ENCODE measurements at places on chromosomes 1 and 21. TPM values are rescaled to one million over a fixed set of nuclear protein-coding genes. Genes with fewer than 3 reads are reported as not detected.
A peak's percentile ranks its signal among the peaks of the same experiment; 100 is the strongest.

DNA sequence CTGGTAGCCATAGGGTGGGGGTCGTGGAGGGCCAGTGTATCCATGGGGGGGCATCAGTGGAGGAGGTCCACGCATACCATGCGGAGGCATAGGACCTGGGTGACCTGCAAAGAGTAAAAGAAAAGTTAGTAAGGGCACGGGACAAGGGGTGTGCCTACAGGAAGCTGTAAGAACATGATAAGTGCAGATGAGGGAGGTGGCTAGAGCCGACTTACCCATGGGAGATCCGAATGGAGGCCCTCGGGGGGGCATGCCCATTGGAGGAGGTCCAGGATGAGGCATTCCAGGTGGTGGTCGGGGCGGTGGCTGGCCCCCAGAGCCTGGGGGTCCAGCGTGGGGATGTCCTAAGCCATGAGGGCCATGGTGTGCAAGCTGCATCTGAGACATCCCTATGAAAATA, 4.0 kb downstream of the SF3B4 start:
- no peak for DNase-seq

- no peak for DNase-seq
Observed at GRCh38 chr1:54559771-54560231, 11.8 kb downstream of the ACOT11 start.

- no peak for DNase-seq
Observed at GRCh38 chr1:183390561-183390960, 27.6 kb downstream of the NMNAT2 start.

- DNase-seq: no peak
Observed at GRCh38 chr1:28428012-28428411, 58.5 kb downstream of the PHACTR4 start.

GRCh38 chr1:43802356-43802980, 95.1 kb downstream of the ST3GAL3 start:
- DNase-seq: no peak

GRCh38 chr21:46472246-46472645, 13.6 kb downstream of the DIP2A start:
- no peak for DNase-seq

DNA sequence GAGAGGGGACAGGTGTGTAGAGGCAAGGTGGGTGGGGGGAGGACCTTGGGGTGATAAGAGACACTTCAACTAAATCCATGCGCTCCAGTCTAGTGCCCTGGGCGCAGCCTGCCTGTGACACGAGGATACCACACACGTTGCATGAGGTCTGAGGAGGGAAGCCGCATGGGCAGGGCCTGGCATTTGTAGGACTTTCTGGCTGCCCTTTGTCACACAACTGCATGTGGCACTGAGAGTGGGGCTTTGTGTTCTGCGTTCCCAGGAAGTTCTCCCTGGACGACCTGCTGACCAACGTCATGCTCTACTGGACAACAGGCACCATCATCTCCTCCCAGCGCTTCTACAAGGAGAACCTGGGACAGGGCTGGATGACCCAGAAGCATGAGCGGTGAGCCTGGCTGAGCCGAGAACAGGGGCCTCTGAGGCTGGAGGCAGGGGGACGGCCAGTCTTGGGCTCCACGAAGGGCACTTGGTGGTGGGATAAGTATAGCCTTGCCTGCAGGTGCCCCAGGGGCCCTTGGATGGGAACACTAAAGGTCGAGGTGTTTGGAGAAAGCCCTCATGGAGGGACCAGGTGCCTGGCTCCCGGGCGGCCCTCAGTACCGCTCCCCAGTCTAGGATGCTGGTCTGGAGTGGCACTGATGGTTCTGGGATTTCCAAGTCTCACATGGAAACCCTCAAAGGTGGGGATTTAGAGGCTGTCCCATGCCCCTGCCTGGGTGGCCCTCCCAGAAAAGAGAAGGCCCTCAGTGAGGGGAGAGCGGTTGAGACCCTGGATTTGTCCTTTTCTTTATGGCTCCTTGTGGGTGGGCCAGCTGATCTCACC, 34.5 kb downstream of the EPHX1 start:
- no peak for DNase-seq

GRCh38 chr1:227952374-227953021, 4.8 kb upstream of the WNT9A start:
- DNase-seq: no peak

DNA sequence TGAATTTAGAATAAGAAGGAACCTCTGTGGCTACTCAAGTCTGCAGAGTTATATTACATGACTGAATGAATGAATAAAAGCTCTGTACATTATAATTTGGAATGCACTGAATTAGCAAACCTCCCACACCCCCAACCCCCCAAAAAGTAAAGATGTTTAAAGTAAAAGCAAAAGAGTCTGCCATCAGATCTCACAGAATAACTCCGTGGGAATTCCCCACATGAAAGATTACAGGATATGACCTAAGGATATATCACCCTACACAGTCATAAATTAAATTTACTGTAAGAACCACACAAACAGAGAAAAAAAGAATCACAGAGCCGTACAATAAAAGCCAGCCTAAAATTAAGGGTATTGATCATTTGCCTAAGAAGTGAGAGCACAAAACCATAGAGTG, 587.3 kb downstream of the PTPRC start:
- DNase-seq: no peak

GRCh38 chr21:38965910-38966504, 160.3 kb downstream of the ETS2 start:
- DNase-seq: no peak

- no peak for DNase-seq
Observed at GRCh38 chr1:2835650-2836159, 34.2 kb upstream of the TTC34 start.

DNA sequence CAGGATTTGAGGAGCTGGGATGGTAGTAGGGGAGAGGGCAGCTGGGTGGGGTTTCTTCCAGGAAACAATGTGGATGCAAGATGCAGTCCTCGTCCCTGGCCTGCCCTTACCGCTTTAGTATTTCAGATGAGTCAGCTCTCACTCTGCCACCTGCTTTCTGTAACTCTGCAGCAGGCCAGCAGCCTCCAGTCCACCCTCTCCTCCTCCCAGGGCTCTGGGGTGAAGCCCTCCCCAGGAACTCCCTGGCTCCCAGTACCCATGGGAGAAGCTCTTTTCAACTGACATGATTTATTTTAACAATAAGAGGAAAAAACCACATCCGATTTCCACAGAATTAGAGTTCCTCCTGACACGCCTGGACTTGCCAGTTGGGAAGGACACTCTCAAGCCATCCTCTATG, 39.0 kb upstream of the IL20 start:
- DNase-seq: no peak

GRCh38 chr1:40834968-40835545, 27.1 kb downstream of the CITED4 start:
- DNase-seq: no peak

GRCh38 chr1:70778934-70779333, 268.7 kb downstream of the PTGER3 start:
- no peak for DNase-seq

DNA sequence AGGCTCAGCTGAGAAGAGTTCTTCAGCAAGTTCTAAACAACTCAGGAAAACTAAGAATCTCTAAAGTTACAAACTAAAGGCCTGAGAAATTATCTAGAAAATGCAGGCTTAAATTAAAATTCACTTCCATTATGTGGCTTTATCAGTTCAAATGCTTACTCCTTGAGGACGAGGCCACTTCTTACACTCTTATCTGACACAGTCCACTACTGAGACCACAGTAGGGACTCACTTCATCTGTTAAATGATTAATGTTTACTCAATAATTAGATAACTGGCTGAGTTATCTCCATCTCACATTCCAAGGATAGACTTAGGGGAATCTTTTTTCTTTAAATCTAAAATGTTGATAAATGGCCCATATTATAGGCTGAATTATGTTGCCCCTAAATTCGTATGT, 1.6 kb downstream of the C1orf141 start:
- DNase-seq: no peak

GRCh38 chr1:231515748-231516147, 12.7 kb upstream of the TSNAX start:
- no peak for DNase-seq

DNA sequence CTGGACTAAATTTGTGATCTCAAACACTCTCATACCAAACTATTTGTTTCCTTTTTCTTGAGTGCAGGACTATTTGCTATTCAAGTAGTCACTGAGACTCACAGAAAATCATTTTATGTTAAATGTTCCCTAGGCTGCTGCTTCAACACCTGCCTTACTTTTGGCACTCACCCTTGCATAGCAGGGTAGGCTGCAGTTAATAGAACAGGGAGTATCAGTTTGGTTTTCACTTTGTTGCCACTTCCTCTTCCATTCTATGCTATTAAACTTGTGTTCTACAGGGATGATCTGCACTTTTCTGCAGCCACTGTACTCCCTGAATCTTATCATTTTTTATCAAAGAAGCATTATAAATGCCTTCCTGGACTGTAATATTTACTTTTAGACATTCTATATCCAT, 148.7 kb upstream of the PRMT6 start:
- no peak for DNase-seq

GRCh38 chr1:179228783-179229213, 679 bp downstream of the ABL2 start:
- DNase-seq: peak; percentile 21

DNA sequence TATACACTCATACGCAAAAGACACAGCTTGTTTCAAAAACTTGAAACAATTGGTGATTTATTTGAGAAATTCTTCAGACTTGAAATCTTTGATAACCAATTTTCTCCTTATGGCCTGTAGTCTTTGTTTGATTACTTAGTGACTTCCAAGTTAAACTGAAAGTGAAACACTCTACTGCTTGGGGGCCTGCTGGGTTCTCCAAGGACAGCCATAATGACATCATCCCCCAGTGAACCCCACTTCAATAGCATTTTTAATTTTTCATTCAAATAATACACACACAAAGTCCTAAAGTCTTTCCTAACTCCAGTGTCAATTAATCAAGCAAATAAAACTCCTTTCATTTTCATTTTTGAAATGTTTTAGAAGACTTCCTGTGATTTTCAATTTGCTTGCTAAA, 59.2 kb downstream of the KRTAP19-8 start:
- no peak for DNase-seq

GRCh38 chr1:175146529-175147213, 45.9 kb downstream of the KIAA0040 start:
- peak; percentile 63 for DNase-seq

DNA sequence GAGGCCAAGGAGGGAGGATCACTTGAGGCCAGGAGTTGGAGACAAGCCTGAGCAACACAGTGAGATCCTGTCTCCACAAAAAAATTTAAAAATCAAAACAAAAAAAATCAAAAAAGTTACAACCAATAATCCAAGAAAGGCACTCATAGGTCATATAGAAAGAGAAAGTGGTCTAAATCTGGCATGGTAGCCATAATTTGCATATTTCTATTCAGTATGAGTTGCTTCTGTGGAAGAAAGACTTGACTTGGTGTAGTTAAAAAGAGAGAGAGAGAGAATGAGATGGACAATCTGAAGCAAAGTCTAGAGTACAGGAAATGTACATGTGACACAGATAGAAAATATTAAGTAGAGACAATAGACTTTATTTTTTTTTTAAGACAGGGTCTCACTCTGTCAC, 22.5 kb downstream of the JMJD4 start:
- no peak for DNase-seq

DNA sequence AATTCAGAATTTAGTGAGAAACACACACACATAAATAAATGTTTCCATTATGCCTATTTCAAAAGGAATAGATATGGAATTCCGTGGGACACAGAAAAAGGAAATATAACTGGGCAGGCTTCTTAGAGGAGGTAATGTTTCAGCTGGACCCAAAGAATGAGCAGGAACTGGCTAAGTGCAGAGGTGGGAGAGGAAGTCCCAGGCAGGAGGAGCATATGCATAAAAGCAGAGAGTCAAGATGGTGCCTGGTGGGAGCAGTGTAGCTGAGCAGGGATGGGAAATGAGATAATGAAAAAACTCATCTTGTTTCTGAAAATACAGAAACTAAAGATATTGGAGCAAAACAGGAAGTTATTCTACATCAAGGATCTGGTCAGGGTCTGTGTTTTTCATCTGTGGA, 115.2 kb upstream of the MAGI3 start:
- DNase-seq: no peak

GRCh38 chr1:27690183-27690582, 18.2 kb upstream of the IFI6 start:
- no peak for DNase-seq

DNA sequence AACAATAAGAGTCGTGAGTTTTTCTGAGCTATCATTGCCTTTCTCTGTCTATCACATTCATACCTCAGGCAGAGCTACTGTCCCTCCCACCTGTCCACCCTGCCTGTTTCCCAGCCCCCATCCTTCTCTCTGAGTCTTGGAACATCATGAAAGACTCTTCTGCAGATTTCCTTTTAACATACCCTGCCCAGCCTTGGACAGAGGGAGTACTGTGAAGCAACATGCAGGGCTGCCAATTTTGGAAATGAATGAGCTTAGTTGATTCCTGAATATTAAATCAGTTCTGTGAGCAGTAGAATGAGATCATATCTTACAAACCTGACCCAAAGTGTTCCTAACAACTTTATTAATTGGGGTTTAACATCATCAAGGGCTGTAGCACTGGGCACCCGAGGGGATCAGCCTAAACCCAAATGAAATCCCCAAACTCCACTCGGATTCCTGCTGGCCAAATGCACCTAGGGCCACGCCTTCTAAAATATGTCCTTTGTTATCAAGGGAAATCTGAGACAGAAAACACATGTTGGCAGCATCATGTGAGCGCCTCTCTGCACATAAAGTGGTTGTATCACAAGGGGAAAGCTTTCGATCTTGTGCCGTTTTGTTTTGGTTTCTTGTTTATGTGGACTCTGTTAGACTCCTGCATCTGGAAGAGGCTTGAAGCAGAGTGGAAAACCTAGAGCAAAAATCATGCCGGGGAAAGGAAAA, 357.6 kb downstream of the KIF26B start:
- DNase-seq: no peak

The KIF26B gene
- total RNA-seq: 1.7 TPM

The ASCL5 gene
- not detected for total RNA-seq

The OLIG2 gene
- total RNA-seq: not detected

The SLC2A5 gene
- total RNA-seq: 4.5 TPM

The GPR157 gene
- total RNA-seq: 7.0 TPM

The ZFP69B gene
- 10.4 TPM for total RNA-seq

The FCGR2B gene
- 77.5 TPM for total RNA-seq

The SPTA1 gene
- not detected for total RNA-seq

The LRRC38 gene
- not detected for total RNA-seq

The GPX7 gene
- 20.9 TPM for total RNA-seq

The VWA5B1 gene
- total RNA-seq: not detected

The CFHR3 gene
- not detected for total RNA-seq

The SPRR2F gene
- not detected for total RNA-seq

Measured in activated B cell treated with CpG ODN at 0.5 μM for 24 hours (primary cell).